ENCODE measurements at places on chromosomes 7 and 10. TPM values are rescaled to one million over a fixed set of nuclear protein-coding genes. Genes with fewer than 3 reads are reported as not detected.

- DNase-seq, result no peak
These were observed 28.6 kb upstream of the LANCL2 start for GRCh38 chr7:55336540-55336939.

DNA sequence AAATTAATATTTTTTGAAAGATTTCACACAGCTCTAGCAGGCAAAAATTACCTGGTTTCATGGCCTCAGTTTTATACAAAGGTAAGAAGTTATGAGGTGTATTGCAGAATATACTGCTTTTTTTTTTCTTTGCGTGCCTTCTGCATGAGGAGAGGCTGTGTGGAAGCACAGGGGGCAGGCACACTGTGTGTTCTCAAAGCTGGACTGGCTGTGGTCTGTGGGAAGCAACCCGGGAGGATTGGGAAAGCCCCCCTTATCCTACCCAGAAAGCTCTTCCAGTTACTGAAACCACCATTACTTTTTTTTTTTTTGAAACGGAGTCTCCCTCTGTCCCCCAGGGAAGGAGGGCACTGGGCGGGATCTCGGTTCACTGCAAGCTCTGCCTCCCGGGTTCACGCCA is 25.0 kb downstream of the ADARB2 start:
- DNase-seq, result no peak

The CPN1 gene
- not detected for polyA plus RNA-seq

The EPHA1 gene
- polyA plus RNA-seq, result 0.40 TPM

The DLX5 gene
- 0.15 TPM for polyA plus RNA-seq

DNA sequence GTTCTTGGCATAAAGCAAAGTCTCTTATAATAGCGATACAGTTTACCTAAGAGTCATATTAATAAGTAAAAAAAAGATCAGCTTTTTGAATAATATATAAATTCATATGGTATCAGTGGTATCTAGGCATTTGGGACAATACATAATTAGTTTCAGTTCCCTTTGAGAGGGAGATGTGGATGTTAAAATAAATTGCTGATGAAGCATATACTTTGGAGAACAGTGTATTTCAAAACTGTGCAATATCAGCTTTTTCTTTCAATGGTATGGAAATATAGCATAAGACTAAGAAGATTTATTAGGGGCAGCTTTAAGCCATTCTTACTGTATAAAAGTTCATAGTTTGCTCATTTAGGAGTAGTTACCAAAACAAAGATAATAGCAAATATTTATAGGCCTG is 35.5 kb downstream of the MDFIC start:
- DNase-seq, result no peak

- DNase-seq, result peak; percentile 5
These were observed 227.6 kb upstream of the NPSR1 start for GRCh38 chr7:34430456-34430855.

GRCh38 chr7:87600130-87601124 is at the start of gene ABCB1:
Gene ABCB1, minus strand, starts transcription at chr7:87600884. Its CDS starts 700 bp downstream, at chr7:87600184.
- DNase-seq, result peak; percentile 93

DNA sequence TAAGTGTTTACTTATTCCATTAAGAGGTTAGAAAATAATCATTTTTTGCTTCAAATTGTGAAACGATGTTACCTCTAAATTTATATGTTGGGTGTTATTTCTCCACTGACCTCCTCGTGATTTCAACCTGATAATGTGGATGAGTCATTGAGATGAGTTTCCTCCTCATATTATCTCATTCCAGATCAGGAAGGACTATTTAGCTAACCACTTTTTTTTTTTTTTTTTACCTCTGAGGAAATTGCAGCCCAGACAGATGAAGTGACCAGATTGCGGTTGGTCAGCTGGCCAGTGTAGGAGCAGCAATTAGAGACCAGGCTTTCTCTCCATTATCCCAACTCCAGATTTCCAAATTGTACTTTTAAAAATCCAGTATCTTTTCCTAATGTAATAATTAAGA is 248.7 kb downstream of the FZD1 start:
- DNase-seq, result no peak

- DNase-seq, result no peak
These were observed 113.5 kb downstream of the MBL2 start for GRCh38 chr10:52659085-52659484.

DNA sequence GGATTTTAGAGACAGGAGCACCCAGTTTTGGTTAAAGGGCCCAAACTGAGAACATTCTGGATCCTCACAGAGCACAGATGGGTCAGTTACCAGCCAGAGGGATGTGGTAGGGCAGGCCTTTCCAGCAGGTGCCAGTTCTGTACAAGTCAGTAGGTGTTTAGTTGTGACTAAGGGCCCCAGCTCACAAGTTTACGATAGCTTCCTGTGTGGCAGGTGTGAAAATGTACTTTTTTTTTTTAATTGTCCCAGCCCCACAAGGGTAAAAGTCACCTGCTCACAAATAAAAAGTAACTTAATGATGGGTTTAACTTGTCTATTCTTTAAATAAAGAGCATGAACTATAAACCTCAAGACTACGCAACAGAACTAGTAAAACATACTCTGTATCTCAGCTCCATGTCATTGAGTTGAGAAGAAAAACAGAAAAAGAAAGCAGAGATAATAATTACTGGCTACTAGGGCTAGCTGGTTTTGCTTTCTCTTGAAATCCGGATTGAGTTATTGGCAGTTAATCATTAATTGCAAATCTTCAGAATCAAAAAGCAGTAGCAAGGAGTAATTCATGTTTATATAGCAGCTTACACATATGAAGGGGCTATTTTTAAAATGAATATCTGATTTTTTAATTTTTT is 15.4 kb downstream of the NFE2L3 start:
- no peak for DNase-seq

The OR2A1 gene
- polyA plus RNA-seq, result not detected

- DNase-seq, result no peak
These were observed 112.2 kb upstream of the GALNT17 start for GRCh38 chr7:71019706-71020105.

The SYNPO2L gene
- polyA plus RNA-seq, result 0.32 TPM

The ATP6V0E2 gene
- polyA plus RNA-seq, result 38.9 TPM

GRCh38 chr7:148746135-148746534 is 47.4 kb downstream of the CUL1 start:
- no peak for DNase-seq

DNA sequence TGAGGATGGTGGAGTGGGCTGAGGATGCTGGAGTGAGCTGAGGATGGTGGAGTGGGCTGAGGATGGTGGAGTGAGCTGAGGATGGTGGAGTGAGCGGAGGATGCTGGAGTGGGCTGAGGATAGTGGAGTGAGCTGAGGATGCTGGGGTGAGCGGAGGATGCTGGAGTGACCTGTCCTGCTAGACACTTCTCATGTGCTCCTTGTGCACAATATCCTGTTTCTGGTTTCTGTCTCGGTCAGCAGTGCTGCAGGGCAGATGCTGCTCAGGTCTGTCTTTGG is 29.2 kb downstream of the ANXA8 start:
- DNase-seq, result no peak

The PDCD11 gene
- 21.4 TPM for polyA plus RNA-seq

The AKR1E2 gene
- 0.95 TPM for polyA plus RNA-seq

DNA sequence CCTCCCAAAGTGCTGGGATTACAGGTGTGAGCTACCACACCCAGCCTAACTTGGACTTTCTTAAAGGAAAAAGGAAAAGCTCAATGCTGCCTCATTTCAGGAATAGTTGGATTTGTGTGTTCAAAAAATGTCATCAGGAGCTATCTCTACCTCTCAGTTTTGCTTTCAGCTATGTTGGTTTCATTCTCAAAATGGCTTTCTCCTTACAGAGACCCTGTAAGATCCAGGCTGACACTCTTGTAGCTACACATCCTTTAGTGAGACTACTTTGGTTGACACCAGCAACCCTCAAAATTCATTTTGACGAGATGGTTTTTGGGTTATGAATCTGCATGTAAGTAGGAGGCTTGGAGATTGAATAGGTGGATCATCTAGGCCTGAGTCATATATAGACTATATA is 269.7 kb upstream of the SORCS1 start:
- no peak for DNase-seq

- DNase-seq, result no peak
These were observed 28.4 kb upstream of the PFKFB3 start for GRCh38 chr10:6174201-6174874.

The ADIRF gene
- polyA plus RNA-seq, result 52.2 TPM

DNA sequence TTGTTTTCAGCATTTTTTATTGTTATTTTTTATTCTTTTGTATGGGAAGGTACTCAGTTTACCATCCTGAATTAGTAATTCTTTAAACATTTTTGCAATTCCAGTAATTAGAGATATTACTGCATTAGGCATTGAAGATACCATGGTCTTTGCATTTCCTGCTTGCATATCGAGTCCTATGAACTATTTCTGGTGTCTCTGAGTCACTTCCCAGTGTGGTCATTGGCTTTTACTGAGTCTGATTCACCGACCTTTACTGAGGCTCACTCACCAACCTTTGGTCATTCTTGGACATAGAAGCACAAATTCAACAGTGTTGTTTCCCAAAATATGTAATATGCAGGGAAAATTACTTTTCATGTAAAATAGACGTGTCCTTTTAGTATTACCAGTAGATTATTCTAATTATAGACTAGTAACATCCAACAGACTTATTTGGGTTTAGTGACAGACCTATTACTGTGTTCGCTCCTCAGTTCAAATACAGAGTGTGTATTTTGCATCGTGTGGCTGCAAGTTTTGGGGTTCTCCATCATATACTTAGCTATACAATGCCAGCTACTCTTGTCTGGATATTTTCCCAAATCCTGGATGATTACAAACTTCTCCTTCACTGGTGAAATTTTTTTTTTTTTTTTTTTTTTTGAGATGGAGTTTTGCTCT is 180.7 kb upstream of the PRSS1 start:
- no peak for DNase-seq

- DNase-seq, result no peak
These were observed 167.7 kb upstream of the ADO start for GRCh38 chr10:62636825-62637248.

- no peak for DNase-seq
These were observed 459 bp upstream of the FEZF1 start for GRCh38 chr7:122304996-122305421.

GRCh38 chr10:70715853-70716795 is 43.8 kb downstream of the ADAMTS14 start:
- no peak for DNase-seq

DNA sequence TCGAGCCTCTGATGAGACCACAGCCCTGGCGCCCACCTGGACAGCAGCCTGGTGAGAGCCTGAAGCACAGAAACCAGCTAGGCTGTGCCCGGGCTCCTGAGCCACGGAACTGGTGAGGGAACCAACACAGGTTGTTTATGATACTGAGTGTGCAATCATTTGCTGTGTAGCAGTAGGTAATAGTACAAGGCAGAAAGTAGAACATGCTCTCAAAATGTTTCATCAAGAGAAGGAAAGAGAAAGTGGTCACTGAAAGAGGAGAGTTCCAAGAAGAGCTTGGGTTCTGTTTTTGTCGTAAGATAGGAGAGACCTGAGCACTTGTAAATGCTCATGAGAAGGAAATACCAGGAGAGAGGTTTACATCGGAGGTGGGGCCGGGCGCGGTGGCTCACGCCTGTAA is 208.2 kb downstream of the FAM107B start:
- DNase-seq, result no peak

DNA sequence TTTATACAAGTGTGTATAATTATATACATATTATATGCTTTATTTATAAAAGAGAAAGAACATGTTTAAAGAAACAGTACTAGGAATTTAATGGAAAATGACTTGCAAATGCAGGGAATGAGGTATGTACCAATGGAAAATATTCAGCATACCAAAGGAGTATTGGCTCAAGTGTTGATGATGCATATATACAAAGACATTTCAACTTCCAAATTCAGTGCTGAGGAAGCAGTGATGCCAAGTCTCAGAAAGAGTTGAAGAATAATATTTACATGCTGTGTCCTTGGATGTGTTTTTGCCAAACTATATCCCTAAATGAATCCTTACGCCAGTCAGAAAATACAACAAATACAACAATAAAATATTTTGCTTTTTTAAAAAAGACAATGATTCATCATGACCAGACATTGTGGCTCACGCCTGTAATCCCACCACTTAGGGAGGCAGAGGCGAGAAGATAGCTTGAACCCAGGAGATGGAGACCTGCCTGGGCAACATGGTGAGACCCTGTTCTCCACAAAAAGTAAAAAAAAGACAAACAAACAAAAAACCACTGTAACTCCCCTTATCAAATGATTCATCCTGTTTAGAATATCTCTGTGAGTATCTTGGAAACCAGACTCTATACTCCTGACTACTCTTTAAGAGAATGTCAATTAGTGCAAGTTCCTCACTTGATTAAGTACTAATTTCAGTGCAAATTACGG is 157.2 kb downstream of the CHRM2 start:
- DNase-seq, result no peak

The OR2A42 gene
- polyA plus RNA-seq, result 0.11 TPM

GRCh38 chr7:34687529-34687928 is 29.5 kb downstream of the NPSR1 start:
- DNase-seq, result no peak

All from adrenal gland (tissue), 19 donors.